ENCODE measurements at places on chromosomes 11 and 22.

DNA sequence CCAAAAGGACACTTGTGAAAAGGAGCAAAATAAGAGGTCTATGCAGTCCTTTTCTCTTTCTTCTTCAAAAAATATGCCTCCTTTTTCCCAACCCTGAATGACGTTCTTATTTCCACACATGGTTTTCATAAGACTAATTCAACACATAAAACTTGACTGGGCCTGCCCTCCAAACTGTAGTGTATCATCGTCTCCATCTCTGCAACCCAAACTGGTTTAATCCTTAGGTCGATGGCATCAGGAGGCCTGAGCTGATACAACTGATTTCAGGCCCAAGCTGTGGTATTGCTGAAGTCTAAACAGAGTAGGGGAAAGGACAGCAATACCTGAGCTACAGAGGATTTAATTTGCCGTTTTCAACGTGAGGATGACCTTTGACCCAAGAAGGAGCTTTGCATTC is 130.0 kb upstream of the MTNR1B start:
- H3K27ac ChIP-seq = no peak overlapping the region
- peaks cover 11% of the 10 kb centered on the region for H3K4me1 ChIP-seq
- DNase-seq = no peak
- no peak overlapping the region for H3K4me3 ChIP-seq
- H3K36me3 ChIP-seq = peaks cover 8% of the 10 kb centered on the region
- no peaks in the 10 kb centered on the region for H3K27me3 ChIP-seq

DNA sequence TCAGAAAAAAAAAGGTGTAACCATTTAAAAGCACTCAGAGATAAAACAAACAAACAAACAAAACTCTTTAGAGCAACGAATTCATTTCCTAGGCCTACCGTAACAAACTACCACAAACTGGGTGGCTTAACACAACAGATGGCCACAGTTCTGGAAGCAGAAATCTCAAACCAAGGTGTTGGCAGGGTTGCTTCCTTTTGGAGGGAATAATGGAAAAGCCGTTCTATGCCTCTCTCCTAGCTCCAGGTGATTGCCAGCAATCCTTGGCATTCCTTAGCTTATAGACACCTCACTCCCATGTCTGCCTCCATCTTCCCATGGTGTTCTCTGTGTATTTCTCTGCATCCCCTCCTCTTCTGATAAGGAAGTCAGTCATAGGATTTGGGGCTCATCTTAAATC is 200.4 kb downstream of the RAB38 start:
- H3K36me3 ChIP-seq = no peaks in the 10 kb centered on the region
- DNase-seq = no peak
- no peak overlapping the region for H3K4me3 ChIP-seq
- H3K4me1 ChIP-seq = peaks cover 7% of the 10 kb centered on the region
- H3K27ac ChIP-seq = no peak overlapping the region
- H3K27me3 ChIP-seq = no peaks in the 10 kb centered on the region

GRCh38 chr11:122720107-122720881 is 64.8 kb downstream of the UBASH3B start:
- peaks cover 25% of the 10 kb centered on the region for H3K4me1 ChIP-seq
- H3K27ac ChIP-seq = no peak overlapping the region
- no peak for DNase-seq
- no peaks in the 10 kb centered on the region for H3K27me3 ChIP-seq

DNA sequence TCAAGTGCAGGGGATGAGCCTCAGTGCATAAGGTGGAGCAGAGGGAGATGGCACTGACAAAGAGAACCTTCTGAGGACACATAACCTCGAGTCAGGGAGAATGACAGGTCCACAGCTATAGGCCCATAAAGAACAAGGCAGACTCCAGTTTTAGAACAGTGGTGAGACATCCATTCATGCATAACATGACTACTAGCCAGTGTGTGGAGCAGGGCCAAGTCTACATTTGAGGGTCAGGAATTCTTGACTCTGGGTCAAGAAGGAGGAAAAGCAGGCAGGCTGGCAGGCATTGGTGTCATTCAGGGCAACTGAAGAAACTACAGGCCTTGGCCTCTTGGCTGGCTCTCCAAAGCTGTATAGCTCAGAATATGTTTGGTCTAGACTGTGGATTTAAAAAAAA is 54.9 kb downstream of the MTNR1B start:
- no peaks in the 10 kb centered on the region for H3K27me3 ChIP-seq
- H3K36me3 ChIP-seq = no peaks in the 10 kb centered on the region
- peaks cover 9% of the 10 kb centered on the region for H3K4me1 ChIP-seq
- H3K4me3 ChIP-seq = no peak overlapping the region
- H3K27ac ChIP-seq = no peak overlapping the region
- no peak for DNase-seq

- H3K4me1 ChIP-seq = peaks cover 13% of the 10 kb centered on the region
- H3K27me3 ChIP-seq = peaks cover 12% of the 10 kb centered on the region
- H3K4me3 ChIP-seq = no peak overlapping the region
- H3K27ac ChIP-seq = no peak overlapping the region
These were observed 1.4 kb upstream of the APOA5 start for GRCh38 chr11:116792869-116793771.

DNA sequence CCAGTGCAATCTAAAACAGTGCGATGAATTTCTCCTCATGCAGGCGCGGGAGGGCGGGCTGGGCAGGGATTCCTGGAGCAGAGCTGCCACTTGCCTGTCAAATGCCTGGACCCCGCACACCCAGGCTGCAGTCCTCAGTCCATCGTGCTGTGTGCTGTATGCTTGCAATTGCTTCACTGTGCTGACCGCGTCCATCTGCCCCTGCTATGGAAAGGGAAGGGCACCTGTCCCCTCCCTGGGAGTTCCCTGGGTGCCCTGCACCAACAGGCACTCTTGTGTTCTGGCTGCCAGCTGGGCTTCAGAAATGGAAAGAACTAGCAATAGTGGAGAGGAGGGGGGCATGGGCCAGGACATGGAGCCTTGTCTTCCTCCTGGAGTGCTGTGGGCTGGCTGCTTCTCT is 185.4 kb upstream of the B3GAT1 start:
- no peak overlapping the region for H3K4me3 ChIP-seq
- H3K27me3 ChIP-seq = no peaks in the 10 kb centered on the region
- DNase-seq = no peak
- no peaks in the 10 kb centered on the region for H3K36me3 ChIP-seq

DNA sequence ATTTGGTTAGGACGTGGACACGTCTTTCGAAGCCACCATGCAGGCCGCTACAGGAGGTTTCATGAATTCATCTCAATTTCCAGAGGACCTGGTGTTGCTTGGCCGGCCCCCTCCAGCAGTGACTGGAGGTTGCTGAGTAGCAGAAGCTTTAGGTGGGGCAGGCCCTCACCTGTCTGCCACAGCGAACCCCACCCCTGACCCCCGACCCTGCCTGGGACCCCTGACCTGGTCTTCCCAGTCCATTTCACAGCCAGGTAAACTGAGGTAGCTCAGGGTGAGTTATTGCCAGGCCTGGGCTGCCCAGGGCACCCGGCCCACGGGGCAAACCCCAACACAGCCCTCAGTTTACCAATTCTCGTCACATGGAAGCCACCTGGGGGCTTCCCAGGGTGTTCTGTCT is 39.1 kb upstream of the SMIM38 start:
- no peak overlapping the region for H3K4me3 ChIP-seq
- no peaks in the 10 kb centered on the region for H3K27me3 ChIP-seq
- peaks cover 9% of the 10 kb centered on the region for H3K4me1 ChIP-seq
- no peaks in the 10 kb centered on the region for H3K36me3 ChIP-seq

DNA sequence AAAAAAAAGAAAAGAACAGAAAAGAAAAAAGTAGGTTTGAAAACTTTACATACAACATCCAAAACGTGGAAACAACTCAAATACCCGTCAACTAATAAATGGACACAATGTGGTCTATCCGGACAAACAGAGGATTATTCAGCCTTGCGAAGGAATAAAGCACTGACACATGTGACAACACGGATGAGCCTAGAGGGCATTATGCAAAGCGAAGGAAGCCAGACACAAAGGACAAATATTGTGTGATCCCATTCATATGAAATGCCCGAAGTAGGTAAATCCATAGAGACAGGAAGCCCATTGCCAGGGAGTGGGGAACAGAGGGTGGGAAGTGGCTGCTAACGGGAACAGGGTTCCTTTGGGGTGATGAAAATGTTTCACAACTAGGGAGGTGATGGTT is 11.8 kb downstream of the RFPL1 start:
- H3K27ac ChIP-seq = no peak overlapping the region
- H3K4me3 ChIP-seq = no peak overlapping the region
- no peak for DNase-seq
- no peaks in the 10 kb centered on the region for H3K36me3 ChIP-seq
- H3K27me3 ChIP-seq = peaks cover 4% of the 10 kb centered on the region

DNA sequence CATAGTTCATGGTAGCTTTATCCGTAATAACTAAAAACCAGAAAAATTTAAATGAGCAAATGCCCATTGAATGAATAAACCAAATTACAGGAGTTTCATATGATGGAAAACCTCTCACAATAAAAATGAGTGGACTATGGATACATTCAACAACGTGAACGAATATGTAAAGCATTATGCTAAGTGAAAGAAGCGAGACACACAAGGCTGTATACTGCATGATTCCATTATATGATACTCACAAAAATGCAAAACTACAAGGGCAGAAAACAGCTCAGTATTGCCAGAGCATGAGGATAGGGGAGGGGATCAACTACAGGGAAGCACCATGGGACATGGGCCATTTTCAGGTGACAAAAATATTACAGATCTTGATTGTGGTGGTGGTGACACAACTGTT is 22.2 kb downstream of the DDI1 start:
- peaks cover 1% of the 10 kb centered on the region for H3K4me1 ChIP-seq
- H3K4me3 ChIP-seq = no peak overlapping the region
- no peaks in the 10 kb centered on the region for H3K36me3 ChIP-seq
- no peaks in the 10 kb centered on the region for H3K27me3 ChIP-seq
- no peak for DNase-seq
- no peak overlapping the region for H3K27ac ChIP-seq

- H3K27ac ChIP-seq = no peak overlapping the region
- no peaks in the 10 kb centered on the region for H3K27me3 ChIP-seq
- DNase-seq = no peak
- H3K4me3 ChIP-seq = no peak overlapping the region
- no peaks in the 10 kb centered on the region for H3K4me1 ChIP-seq
These were observed 122.3 kb downstream of the SHANK2 start for GRCh38 chr11:71130106-71130505.

DNA sequence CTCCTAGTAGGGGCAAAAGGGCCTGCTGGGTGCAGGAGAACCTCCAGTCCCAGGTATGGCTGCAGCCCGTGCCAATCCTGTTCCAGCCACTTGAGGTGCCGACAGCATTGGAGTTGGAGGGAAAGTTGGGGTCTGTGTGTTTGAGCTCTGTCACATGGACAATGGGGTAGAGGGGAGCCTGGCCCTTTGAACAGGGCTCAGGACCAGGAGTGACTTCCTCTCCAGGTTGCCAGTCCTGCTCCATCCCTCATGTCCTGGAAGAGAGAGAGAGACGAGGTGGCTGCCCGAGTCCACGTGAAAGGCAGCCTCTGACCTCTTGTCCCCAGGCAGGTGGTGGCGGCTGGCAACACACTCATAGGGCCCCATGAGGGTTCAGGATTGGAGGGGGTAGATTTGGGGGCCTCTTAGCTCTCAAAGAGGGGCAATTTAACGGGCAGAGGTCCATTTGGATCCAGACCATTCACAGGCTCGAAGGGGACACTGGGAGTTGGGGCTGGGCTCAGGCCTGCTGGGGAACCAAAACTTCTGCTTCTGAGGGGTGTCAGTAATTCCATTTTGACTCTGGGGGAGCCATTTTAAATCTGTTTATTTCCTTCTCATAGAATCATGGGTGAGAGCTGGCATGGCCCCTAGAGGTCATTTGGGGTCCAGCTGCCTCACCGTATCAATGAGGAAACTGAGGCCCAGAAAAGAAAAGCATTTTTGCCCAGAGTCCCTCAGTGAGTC is 4.1 kb downstream of the ADORA2A start:
- peaks cover 19% of the 10 kb centered on the region for H3K4me1 ChIP-seq
- H3K27ac ChIP-seq = no peak overlapping the region
- H3K4me3 ChIP-seq = no peak overlapping the region
- no peaks in the 10 kb centered on the region for H3K27me3 ChIP-seq

- no peaks in the 10 kb centered on the region for H3K27me3 ChIP-seq
- H3K27ac ChIP-seq = no peak overlapping the region
- no peaks in the 10 kb centered on the region for H3K4me1 ChIP-seq
- no peak for DNase-seq
- H3K4me3 ChIP-seq = no peak overlapping the region
- H3K36me3 ChIP-seq = peaks cover 22% of the 10 kb centered on the region
These were observed 1.4 kb downstream of the SLC25A17 start for GRCh38 chr22:40817737-40818136.

DNA sequence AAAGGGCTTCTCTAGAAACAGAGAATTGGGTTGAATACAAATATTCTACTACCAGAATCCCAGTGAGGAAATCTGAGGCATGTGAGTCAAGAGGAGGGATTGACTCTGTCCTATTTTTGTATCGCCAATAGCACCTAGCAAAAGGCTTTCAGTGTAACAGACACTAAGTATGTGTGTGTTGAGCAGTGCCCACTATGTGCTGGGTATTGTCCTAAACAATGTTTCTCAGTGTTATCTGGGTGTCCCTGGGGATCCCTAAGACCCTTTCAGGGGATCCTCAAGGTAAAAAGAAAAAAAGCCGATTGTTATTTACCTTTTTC is 21.0 kb upstream of the RBFOX2 start:
- H3K27me3 ChIP-seq = no peaks in the 10 kb centered on the region
- H3K4me3 ChIP-seq = no peak overlapping the region
- no peak overlapping the region for H3K27ac ChIP-seq

DNA sequence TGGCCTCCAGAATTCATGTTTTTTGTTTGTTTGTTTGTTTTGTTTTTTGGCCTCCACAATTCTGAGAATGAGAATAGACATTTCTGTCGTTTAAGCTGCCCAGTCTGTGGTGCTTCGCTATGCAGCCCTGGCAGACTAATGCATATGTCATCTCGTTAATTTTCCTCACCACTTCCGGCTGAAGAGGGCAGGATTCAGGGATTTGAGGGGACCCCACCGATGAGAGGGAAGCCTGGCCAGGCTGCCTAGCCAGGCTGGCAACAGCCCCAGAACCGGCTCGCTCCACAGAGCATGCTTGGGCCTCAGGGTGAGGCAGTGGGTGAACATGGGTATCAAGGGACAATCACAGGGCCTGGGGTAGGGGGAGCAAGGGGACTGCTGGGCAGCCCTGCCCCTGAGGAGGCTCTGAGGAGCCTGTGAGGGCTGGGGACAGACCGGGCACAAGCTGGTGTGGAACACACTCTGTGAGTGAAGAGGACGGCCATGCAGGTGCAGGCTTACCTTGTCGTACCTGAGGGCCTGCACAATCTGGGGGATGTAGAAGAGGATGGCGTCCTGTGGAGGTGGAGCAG is 47.8 kb upstream of the SERPIND1 start:
- no peaks in the 10 kb centered on the region for H3K4me1 ChIP-seq
- DNase-seq = no peak
- peaks cover 58% of the 10 kb centered on the region for H3K36me3 ChIP-seq
- H3K27me3 ChIP-seq = no peaks in the 10 kb centered on the region
- H3K27ac ChIP-seq = no peak overlapping the region
- H3K4me3 ChIP-seq = no peak overlapping the region
